ENCODE measurements at places on chromosomes 11 and 22.

DNA sequence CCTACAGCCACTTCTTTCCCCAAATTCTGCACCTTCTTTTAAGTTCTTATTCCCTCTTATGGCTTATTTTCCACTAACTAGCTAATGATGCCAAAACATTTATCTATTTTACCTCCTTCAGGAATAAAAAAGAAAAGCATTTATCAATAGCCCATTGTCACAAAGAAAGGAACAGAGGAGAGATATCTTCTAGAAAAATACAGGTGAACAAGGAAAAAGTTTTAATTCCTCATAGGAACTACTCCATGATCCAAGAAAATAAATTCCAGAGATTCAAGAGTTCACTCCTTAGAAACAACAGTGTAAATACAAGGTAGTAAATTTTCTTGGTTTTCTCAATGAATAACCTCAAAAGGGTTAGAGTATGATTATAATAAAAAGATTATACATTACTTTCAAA, 52.6 kb upstream of the TOP3B start:
- DNase-seq: no peak

GRCh38 chr11:12029738-12030363, 21.4 kb upstream of the DKK3 start:
- DNase-seq: no peak

DNA sequence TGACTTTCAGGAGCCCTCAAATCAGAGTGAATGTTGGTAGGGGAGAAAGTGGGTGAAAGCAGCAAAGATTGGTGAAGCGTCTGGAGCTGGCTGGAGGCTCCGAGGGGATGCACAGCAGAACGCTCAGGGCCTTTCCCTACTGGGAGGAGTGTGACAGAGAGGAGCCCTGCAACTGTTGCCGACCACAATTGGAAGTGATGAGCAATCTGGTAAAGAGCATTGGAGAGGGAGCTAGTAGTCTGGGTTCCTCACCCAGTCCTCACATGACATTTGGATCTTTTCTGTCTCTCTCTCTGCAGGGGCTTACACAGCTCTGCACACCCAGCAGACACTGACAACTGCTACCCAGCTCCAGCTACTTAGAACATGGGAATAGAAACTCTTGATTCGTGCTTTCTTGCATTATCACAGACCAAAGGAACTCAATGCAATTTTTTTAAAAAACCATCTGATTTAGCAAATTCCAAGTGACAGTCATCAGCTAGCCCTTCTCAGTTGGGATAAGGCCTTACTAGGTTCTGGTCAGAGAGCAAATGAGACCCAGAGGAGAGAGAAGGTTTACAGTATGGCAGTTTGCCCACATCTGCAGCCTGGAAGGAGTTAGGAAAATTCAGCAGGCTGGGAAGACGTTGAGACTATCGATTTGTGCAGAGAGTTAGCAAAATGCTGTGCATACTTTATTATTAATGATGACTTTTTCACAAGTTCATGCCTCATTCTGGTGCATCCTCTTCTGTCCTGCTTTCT, 278.0 kb upstream of the PLET1 start:
- DNase-seq: no peak

DNA sequence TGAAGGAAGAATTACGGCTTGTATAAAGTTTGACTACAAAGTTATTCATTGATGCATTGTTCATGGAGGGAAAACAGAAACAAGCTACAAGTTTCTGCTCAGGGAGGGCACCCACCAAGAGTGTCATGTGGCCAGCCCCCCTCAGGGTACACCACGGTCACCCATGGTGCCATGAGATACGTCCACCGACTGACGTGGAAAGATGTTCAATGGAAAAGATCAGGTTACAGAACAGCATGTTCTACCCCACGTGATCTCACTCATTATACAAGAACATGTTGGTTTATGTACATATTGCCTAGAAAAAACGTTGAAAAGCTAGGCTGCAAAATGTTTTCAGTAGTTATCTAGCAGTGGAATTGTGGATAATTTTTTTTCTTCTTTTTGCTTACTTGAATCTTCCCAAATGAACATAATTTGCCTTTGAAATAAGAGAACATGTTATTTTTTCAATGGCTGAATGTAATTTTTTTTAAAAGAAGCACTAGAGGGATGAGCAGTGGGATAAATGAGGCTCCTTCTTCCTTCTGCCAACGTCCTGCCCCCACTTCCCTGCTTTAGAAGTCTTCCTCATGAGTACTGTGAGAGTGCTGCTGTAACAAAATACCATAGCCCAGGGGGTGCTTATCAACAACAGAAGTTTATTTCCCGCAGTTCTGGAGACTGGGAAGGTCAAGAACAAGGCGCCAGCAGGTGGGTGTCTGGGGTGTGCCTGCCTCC, 22.5 kb downstream of the RCN1 start:
- no peak for DNase-seq

GRCh38 chr22:30424534-30425326, 838 bp upstream of the MTFP1 start:
- peak; percentile 70 for DNase-seq

- DNase-seq: peak; percentile 12
Observed at GRCh38 chr11:32420937-32421901, 14.1 kb downstream of the WT1 start.

DNA sequence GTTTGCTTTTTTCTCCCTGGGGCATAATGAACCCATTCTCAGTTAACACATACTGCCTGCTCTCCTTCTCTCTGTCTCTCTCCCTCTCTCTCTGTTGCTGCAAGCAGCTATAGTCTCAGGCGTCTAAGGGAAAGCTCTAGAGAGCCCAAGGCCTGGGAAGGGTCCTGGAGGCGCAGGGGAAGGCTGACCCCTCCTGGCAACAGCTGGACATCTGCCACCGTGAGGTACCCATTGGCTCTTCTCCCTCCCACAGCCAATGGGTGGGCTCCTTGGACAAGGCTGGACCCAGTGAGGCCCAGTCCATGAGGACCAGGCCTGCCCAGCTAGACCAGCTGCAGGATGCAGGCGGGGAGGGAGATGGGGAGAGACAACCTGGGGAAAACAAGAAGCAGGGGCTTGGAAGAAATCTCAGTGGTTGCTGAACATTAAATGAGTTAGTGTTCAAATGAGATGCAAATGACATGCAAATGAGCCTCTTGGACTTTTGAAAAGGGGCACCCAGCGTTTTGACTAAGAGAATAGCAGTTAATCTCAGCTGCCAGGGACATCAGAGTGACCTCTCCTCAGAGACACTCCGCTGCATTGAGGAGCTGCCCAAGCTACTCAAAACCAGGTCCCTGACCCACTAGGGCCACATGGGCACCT, 349.7 kb downstream of the BUD13 start:
- DNase-seq: no peak
